ENCODE measurements at places on chromosomes 5 and 9.

DNA sequence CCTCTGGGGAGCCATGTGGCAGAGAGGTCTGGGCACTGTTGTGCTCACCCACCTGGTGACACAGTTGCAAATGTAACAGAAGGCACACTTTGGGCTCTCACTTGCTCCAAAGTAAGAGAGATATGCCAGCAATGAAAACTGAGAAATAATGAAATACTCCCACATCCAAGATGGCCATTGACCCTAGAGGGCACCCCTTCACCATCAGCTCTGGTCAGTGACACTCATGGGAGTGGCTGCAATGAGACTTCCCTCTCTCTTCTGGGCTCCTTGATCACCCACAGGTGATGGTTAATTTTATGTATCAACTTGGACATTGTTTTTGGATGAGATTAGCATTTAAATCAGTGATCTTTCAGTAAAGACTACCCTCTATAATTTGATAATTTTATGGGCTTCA lies 248.4 kb downstream of the CDH12 start:
- DNase-seq = no peak

DNA sequence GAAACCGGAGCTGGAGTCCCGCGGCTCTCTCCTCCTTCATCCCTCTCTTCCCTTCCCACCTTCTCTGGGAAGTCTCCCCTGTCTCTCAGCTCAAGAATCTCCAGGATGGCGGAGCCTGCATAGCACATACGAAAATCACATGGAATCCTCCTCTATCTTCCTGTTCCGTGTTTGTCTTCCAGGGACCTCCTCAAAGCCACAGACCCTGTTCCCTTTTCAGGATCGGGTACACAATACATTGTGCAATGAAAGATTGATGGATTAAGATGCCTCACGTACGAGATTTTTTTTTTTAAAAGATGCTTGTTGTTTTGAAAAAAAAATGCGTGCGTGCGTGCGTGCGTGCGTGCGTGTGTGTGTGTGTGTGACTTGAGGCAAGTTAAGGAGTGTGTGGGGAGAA lies 46.6 kb upstream of the OLFM1 start:
- DNase-seq = no peak

- no peak for DNase-seq
Measured at GRCh38 chr5:93117751-93118531, 463.1 kb downstream of the NR2F1-AS1 start.

DNA sequence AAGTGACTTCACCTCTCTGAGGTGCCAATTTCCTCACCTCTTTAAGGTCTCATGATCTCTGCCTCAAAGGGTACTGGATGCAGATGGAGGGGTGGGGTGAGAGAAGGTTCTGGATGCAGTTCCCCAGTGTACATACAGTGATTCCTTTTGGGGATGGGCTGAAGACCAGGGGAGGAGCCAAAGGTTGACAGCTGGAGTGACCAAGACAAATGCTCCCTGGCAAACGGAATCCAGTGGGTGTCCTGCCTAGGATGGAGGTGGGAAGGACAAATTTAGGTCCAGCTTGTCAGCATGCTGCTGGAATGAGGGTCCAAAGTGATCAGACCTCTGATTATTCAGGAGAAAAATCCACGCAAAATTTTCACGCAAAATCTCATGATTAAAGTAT lies 7.3 kb upstream of the LMX1B start:
- no peak for DNase-seq

DNA sequence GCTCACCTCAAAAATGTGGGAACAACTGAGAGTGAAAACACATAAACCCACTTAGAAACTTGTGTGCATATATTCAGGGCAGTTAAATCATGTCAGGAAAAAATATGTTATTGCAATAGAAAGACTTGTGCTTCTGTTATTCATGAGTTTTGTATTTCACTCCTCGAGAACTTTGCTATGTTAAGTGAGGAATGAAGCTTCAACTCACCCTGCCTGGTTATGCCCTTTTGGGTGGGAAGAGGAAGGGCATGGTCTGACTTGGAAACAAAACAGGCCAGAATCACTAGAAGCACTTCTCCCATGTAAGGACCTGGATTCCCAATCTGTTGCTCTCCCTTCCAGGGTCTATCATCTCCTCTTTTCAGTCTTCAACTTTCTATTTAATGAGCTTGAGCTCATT lies 14.5 kb downstream of the SLC27A6 start:
- DNase-seq = no peak

- DNase-seq = no peak
Measured at GRCh38 chr9:3401221-3401954, 124.4 kb downstream of the RFX3 start.

- no peak for DNase-seq
Measured at GRCh38 chr5:177087398-177088005, 787 bp downstream of the FGFR4 start.

DNA sequence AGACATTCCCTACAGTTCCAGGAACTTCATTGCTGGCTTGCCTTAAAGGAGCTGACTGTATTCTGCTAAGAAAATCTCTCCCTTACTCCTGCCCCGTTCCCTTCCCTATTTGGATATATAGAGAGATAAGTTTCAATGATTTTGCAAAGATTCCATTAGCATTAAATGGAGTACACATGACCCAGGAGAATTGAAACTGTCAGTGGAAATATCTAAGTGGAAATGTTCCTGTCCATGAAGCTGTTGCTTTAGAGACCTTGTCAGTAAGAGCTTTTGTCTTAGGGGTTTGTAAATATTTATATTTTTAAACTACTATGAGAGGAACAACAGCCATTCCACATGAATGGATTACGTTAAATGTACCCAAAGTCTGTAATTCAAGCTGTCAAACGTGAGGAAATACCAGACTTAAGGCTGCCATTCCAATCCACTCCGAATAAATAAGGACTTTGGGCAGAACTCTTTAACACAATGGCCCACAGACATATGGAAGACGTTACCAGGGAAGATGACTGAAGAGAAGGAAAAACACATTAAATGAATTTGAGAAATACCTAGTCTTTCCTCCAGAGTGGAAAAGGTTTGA lies 387.1 kb upstream of the PAPPA start:
- DNase-seq = no peak

DNA sequence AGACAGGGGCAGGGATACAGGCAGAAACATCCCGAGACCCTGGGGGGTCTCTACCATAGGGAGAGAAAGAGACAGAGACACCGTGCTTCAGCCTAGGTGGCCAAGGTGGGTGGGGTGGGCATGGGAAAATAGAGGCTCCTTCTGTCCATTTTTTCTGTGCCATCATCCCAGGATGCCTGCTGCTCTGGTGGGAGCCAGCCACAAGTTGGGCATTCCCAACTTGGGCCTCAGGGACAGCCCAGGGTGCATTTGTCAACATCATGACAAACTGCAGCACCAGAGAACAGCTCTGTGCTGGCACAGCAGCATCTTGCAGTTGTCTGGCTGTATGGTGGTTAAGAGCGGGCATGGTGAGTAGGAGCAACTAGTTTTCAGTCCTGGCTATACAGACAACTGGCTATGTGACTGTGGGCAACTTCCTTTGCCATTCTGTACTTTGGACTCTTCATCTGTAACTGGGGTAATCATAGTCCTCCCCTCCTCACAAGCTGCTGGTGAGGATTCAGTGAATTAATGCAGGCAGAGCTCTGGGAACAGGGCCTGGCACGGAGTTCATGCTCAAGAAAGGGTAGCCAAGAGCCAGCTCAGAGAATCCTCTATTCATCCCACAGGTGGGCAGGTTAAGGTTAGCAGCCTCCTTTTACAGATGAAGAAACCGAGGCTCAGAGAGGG lies 100.4 kb downstream of the RGS3 start:
- DNase-seq = no peak

DNA sequence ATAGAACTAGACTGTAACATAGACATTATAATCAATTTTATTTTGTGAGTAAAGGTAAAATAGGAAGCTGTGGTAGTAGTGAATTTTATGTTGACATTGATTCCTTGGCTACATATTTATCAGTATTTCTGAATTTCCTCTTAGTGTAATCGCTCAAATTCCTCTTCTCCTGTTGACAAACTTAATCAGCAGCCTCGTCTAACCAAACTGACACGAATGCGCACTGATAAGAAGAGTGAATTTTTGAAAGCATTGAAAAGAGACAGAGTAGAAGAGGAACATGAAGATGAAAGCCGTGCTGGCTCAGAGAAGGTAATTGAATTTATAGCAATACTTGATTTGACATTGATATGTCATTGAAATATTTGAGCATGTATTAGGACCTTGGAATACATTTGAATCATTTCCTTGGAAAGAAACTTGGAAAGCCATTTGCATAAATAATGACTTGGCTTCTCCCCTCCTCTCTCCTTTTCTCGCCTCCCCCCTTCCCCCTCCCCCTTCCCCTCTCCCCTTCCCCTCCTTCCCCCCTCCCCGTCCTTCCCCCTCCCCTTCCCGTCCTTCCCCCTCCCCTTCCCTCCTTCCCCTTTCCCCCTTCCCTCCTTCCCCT lies 75.5 kb downstream of the GPBP1 start:
- DNase-seq = no peak

DNA sequence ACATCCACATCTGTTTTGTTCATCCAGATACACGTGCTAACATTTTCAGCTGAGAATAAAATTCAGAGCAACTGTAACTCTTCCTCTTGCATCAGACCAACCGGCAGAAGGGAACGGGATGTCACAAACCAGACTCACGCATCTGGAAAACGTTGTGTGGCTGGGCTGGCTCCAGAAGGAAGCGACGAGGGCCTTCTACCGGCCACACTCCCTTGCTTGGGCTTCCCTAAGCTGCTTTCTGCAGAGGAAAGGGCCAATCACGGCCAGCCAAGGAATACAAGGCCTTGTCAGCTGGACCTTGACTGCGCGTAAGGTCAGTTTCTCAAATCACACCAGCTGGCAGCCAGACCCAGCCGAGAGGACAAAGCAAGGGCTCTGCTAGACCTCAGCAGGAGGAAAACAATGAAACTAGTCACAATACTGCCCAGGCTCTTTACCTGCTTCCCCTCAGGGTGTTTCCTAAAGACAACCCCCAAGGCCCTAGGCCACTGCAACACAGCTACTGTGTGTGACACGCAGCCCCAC lies 106.1 kb downstream of the THBS4 start:
- no peak for DNase-seq

DNA sequence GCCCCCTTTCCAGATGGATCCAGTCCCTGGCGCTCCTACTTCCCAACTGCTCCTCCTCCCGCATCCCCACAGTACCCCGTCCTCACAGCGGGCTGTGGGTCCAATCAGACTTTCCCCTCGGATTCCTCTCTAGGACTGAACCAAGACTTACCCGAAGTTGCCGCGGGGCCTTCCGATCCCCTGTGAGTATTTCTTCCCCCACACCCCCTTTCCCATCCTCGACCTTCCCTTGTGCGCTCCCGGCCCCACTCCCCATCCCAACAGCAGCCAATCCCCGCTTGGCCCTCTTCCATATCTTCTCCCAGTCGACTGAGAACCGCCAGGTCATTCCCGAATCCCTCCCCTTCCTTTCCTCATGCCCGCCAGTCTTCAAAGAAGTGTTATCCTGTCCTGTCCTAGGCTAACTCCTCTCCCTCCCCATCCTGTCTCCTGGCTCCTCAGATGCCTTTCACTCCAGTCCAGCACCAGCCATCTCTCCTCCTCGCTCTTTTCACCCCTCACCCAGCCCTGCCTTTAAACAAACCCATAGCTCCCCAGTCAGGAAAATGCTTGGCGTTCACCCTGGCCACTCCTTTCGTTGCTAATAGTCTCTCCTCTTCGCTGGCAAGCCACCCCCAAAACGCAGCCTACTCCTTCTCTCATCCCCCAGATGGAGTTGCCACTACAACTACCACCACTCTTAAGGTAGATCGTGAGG lies 646 bp downstream of the SWI5 start:
- DNase-seq = no peak

DNA sequence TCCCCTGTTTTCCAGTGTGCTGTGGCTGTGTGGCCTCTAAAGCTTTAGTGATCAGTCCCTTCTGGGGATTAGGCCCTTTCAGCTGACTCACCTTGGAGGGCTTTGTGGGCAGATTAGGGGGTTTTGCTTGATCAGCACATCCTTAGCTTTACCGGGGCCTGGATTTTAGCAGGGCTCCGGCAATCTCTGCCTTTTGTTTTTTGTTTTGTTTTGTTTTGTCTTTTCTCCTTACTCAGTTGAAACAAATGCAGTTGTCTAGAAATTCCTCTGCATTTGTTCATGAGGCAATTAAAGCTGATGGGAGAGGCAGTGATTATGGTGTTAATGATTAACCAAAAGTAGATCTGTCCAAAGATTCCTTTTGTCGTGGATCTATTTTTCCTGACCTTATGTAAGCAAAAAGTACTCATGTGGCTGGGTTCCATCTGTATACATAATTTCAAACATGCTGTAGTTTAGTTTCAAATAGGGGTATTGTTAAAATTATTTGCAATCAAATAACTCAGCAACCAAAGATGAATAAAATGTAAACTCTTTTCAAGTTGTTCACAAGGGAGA lies 5.2 kb upstream of the TDRD7 start:
- DNase-seq = no peak

DNA sequence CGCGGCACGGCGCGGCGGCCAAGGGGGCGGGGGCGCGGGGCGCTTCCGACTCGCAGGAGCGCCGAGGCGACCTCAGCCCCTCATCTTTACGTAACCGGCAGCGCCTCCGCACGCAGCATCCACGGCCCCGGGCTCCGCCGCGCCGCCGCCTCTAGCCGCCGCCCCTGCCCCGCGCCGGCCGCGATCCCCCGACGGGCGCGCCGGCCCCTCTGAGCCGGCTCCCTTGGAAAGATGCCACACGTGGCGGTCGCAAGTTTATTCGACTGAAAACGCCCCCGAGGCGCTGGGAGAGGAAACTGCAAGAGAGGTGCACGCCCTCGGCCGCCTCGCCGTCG lies 1.0 kb downstream of the KLF9 start:
- DNase-seq = no peak

DNA sequence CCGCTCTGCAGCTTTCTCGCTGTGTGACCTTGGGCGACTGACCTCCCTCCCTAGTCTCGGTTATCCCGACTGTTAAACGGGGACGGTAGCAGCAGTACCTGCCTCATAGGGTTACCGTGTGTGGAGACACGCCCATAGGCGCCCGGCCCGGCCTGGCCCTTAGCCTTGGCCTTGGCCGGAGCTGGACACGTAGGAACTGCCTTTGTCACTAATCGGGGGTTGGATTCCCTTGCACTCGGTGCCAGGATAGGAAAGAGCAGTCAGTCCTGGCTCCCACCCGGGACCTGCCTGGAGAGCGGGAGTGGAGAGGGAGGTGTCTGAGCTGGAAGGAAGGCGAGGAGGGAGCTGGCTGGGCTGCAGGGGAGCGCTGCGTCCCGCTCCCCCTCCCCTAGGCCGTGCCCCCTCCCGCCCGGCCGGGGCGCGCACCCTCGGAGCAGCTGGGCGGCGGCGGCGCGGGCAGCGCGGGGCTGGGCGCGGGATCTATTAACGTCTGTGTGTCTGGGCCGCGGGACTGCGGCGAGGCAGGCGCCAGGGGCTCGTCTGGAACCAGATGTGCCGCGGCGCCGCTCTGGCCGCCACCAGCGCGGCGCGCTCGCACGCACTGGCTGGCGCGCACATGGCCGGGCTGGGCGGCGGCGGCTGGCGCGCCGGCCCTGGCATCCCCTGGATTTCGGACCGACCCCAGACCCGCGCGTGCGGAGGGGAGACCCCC lies 31.7 kb downstream of the PRRX2 start:
- no peak for DNase-seq

- no peak for DNase-seq
Measured at GRCh38 chr5:52521236-52521635, 266.5 kb upstream of the ITGA1 start.

DNA sequence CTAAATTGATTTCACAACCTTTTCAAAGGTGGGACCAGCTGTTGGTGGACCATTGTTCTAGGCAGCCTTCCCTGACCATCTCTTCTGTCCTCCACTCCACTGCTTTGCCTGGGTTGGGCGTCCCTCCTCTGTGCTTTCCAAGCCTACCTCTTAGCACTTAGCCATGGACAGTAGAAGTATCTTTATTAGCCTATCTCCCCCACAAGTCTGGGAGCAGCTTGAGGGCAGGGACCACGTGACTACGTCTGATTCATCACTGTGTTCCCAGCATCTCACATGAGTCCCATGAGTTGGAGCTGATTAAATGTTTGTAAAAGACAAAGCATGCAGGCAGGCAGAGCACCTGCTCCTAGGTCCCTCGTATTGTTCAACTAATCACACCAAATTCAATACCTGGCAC lies 20.9 kb downstream of the MORN5 start:
- no peak for DNase-seq

Measured in D721Med (cell line).